Spleen (tissue), 13 donors: ENCODE measurements at places on chromosomes 16 and 17. TPM values are rescaled to one million over a fixed set of nuclear protein-coding genes. Genes with fewer than 3 reads are reported as not detected.

- no peaks in the 10 kb centered on the region for H3K27me3 ChIP-seq
- H3K27ac ChIP-seq, result peak overlapping the region; percentile 93
- peaks cover 43% of the 10 kb centered on the region for H3K36me3 ChIP-seq
Observed at GRCh38 chr17:8382880-8383142, 182 bp downstream of the RPL26 start.

DNA sequence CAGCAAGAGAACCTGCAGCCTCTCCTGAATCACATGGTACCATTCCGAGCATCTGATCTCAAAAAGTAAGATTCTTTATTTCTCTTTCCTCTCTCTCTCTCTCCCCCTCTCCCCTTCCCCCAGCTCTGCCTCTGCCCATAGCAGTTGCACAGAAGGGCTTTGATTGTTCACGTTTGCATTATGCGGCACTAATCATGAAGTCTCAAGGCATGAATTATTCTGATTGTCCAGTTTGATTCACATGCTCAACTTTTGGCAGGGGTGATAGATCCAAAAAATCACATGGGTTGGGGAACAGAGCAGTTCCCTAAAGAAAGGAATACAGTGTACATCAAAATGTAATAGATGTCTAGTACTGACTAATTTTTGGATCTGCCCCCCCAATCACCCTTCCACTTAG is 380.0 kb upstream of the SOX9 start:
- no peaks in the 10 kb centered on the region for H3K4me1 ChIP-seq
- no peaks in the 10 kb centered on the region for H3K36me3 ChIP-seq
- no peak overlapping the region for H3K27ac ChIP-seq
- no peaks in the 10 kb centered on the region for H3K27me3 ChIP-seq

GRCh38 chr17:59790910-59791309 is 83.5 kb downstream of the VMP1 start:
- peaks cover 65% of the 10 kb centered on the region for H3K4me1 ChIP-seq
- no peaks in the 10 kb centered on the region for H3K27me3 ChIP-seq
- H3K27ac ChIP-seq, result peak overlapping the region; percentile 93
- no peak overlapping the region for H3K4me3 ChIP-seq
- DNase-seq, result no peak

- H3K36me3 ChIP-seq, result no peaks in the 10 kb centered on the region
- H3K27me3 ChIP-seq, result no peaks in the 10 kb centered on the region
- no peak for DNase-seq
- H3K4me3 ChIP-seq, result no peak overlapping the region
- no peaks in the 10 kb centered on the region for H3K4me1 ChIP-seq
Observed at GRCh38 chr16:83738923-83739503, 68.8 kb upstream of the HSBP1 start.

GRCh38 chr16:57169327-57169726 is 16.5 kb downstream of the PSME3IP1 start:
- peaks cover 27% of the 10 kb centered on the region for H3K4me1 ChIP-seq
- no peak overlapping the region for H3K4me3 ChIP-seq
- no peaks in the 10 kb centered on the region for H3K27me3 ChIP-seq
- no peak for DNase-seq

GRCh38 chr16:66508914-66509496 is 40.9 kb downstream of the TK2 start:
- no peak overlapping the region for H3K27ac ChIP-seq
- H3K4me1 ChIP-seq, result peaks cover 23% of the 10 kb centered on the region
- DNase-seq, result peak; percentile 60
- H3K36me3 ChIP-seq, result no peaks in the 10 kb centered on the region
- no peak overlapping the region for H3K4me3 ChIP-seq

Gene ELMO3
- 4.2 TPM for polyA plus RNA-seq

GRCh38 chr17:70499067-70499786 is 329.9 kb downstream of the KCNJ2 start:
- no peak for DNase-seq
- H3K36me3 ChIP-seq, result no peaks in the 10 kb centered on the region
- H3K4me3 ChIP-seq, result no peak overlapping the region
- H3K27ac ChIP-seq, result peak overlapping the region; percentile 24

DNA sequence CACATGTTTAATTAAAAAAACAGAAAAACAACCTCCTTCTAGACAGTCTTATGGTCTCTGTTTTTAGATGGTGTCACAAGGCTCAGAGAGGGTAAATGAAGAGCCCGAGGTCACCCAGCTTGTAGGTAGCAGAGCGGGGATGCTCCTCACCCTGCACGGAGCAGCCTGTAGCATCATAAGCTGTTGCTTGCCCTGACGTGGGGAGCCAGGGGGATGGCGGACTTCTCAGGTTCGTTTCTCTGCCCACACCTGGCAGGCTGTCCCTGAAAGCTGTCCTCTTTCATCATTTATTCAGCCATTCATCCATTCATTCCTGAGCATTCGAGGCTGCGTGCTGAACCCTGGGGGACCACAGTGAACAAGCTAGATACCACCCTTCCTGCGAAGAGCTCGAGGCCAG is 75.7 kb upstream of the KSR1 start:
- H3K27me3 ChIP-seq, result peaks cover 3% of the 10 kb centered on the region
- peaks cover 10% of the 10 kb centered on the region for H3K4me1 ChIP-seq
- no peak overlapping the region for H3K4me3 ChIP-seq
- H3K27ac ChIP-seq, result peak overlapping the region; percentile 43

Gene HAS3
- 0.68 TPM for polyA plus RNA-seq

GRCh38 chr16:30740364-30741251 is 7.6 kb upstream of the PHKG2 start:
- H3K27me3 ChIP-seq, result no peaks in the 10 kb centered on the region
- no peak for DNase-seq
- peak overlapping the region; percentile 37 for H3K27ac ChIP-seq
- H3K4me3 ChIP-seq, result no peak overlapping the region
- peaks cover 64% of the 10 kb centered on the region for H3K36me3 ChIP-seq

Gene MMP28
- 1.1 TPM for polyA plus RNA-seq

Gene LRRC37A
- 0.99 TPM for polyA plus RNA-seq

Gene SP6
- 0.90 TPM for polyA plus RNA-seq

DNA sequence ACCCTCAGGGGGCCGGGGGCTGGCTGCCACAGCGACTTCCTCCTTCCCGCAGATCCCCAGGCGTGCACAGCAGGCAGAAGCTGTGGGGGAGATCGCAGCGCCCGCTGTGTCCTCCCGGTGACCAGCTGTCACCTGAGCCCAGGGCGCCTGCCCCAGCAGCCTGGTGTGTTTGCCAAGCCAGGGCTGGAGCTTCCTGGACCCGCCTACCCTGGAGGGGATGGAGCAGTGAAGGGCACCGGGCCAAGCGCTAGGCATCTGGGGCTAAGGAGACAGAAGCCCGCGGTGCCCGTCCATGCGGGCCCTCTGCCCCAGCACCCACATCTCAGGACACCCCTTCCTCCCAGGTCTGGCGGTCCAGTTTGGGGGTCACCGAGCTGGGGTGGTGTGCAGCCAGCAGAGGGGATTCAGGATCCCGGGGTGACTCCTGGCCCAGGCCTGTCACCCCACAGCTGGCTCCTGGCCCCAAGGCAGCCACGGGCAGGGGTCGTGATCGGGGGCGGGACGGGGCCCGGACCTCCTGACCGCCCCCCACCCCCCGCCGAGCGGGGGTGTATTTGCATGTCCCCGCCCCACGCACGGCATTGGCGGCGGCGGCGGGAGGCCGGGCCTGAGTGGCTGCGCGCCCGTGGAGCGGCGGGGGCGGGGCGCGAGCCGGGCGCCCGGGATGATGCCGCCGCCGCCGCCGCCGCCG is at the start of gene RAB26:
TSS of gene RAB26 (plus strand) at position 645 of the 691 bp plus-strand sequence. CDS start 159 bp downstream, outside the sequence.
- peaks cover 7% of the 10 kb centered on the region for H3K27me3 ChIP-seq
- peaks cover 5% of the 10 kb centered on the region for H3K36me3 ChIP-seq
- peaks cover 57% of the 10 kb centered on the region for H3K4me1 ChIP-seq
- H3K4me3 ChIP-seq, result peak within 1 kb of the TSS; percentile 76

Gene KRT33B
- not detected for polyA plus RNA-seq

- H3K27me3 ChIP-seq, result no peaks in the 10 kb centered on the region
- H3K4me3 ChIP-seq, result no peak overlapping the region
- DNase-seq, result peak; percentile 22
- H3K4me1 ChIP-seq, result peaks cover 6% of the 10 kb centered on the region
- no peaks in the 10 kb centered on the region for H3K36me3 ChIP-seq
Observed at GRCh38 chr17:68006797-68007196, 10.5 kb upstream of the C17orf58 start.

DNA sequence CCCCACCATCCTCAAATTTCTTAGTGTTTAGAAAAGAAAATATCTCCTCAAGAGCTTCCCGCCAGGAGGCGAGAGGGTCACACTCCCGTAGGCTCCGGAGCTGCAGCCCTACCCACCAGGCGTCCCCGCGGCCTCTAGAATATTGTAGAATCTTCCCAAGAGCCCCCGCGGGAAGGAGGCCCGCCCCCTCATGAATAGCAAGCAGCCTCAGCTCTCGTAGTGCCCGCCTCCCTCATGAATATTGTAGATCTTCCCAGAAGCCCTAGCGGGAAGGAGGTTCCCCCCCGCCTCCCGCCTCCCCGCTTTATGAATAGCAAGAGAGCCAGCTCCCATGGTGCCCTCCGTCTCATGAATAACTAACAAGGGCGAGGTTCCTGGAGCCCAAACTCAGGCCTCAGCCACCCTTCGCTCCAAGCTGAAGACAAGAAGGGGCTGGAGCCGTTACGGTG is at the start of gene FBXO47:
TSS of gene FBXO47 (minus strand) at position 114 of the 449 bp plus-strand sequence. CDS start 4,378 bp downstream, outside the sequence.
- no peaks in the 10 kb centered on the region for H3K27me3 ChIP-seq
- no peaks in the 10 kb centered on the region for H3K36me3 ChIP-seq
- DNase-seq, result peak; percentile 95
- H3K4me1 ChIP-seq, result peaks cover 15% of the 10 kb centered on the region

GRCh38 chr17:13704333-13704732 is 102.6 kb upstream of the HS3ST3A1 start:
- H3K27me3 ChIP-seq, result no peaks in the 10 kb centered on the region
- no peak overlapping the region for H3K4me3 ChIP-seq
- no peaks in the 10 kb centered on the region for H3K36me3 ChIP-seq
- no peak for DNase-seq
- H3K4me1 ChIP-seq, result no peaks in the 10 kb centered on the region
- H3K27ac ChIP-seq, result no peak overlapping the region

- H3K4me3 ChIP-seq, result no peak overlapping the region
- H3K4me1 ChIP-seq, result no peaks in the 10 kb centered on the region
- H3K27me3 ChIP-seq, result peaks cover 31% of the 10 kb centered on the region
- H3K36me3 ChIP-seq, result no peaks in the 10 kb centered on the region
- DNase-seq, result no peak
Observed at GRCh38 chr17:40699371-40699770, 4.2 kb downstream of the KRT24 start.

DNA sequence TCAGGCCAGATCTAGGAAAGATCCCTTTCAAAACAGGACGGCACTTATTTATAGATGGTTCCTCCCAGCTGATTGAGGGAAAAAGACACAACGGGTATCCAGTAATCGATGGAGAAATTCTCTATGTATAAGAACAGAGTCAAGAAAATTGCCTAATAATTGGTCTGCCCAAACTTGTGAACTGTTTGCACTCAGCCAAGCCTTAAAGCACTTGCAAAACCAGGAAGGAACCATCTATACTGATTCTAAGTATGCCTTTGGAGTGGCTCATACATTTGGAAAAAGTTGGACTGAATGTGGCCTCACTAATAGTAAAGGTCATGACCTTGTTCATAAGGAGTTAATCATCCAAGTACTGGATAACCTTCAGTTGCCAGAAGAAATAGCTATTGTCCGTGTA is 5.9 kb downstream of the HPR start:
- DNase-seq, result no peak
- no peaks in the 10 kb centered on the region for H3K36me3 ChIP-seq
- H3K27me3 ChIP-seq, result no peaks in the 10 kb centered on the region

Gene NUBP1
- 49.4 TPM for polyA plus RNA-seq

Gene ETV4
- 0.51 TPM for polyA plus RNA-seq

GRCh38 chr17:80861892-80862291 is 129.7 kb upstream of the CHMP6 start:
- DNase-seq, result peak; percentile 67
- H3K4me1 ChIP-seq, result peaks cover 53% of the 10 kb centered on the region
- H3K36me3 ChIP-seq, result peaks cover 4% of the 10 kb centered on the region
- no peak overlapping the region for H3K4me3 ChIP-seq
- no peak overlapping the region for H3K27ac ChIP-seq

DNA sequence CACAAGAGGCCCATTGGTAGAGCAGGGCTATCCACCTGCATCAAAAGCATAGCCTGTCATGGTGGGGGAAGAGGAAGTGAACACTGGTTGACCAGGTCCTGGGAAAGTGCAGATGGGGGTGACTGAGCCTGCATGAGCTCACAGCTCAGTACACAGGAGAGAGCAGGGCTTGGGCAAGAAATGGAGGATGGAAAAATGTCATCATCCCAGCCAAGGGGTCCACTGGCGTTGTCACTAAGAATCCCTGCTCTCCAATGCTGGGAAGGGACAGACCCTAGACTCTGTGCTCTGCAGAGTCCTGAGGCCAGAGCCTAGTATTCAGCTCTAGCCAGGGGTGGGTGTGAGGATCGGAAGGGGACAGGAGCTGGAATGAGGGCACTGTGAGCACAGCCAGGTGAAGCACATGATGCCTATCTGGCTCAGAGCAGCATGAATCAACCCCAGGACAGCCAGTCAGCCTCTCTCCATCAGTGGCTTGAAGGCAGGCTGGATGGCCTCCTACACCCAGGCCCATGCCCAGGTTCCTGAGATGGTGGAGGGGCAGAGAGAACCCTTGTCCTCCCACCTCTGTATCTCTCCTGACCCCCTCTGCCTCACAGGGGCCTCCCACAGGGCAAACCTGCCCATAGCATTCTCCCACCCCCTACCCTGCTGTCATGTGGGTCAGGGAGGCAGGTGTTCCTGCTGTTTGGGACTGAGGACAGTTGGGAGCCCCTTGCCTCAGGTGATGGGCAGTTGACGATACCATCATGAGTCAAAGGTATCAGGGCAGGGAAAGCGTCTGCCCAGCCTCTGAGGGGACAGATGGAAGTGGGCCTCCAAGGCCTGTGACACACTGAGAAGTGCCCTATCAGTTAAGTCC is 13.8 kb upstream of the CTCF start:
- H3K4me3 ChIP-seq, result no peak overlapping the region
- DNase-seq, result peak; percentile 70
- H3K27me3 ChIP-seq, result no peaks in the 10 kb centered on the region
- no peaks in the 10 kb centered on the region for H3K36me3 ChIP-seq

Gene KRTAP1-1
- not detected for polyA plus RNA-seq

GRCh38 chr17:27353461-27354050 is 59.6 kb downstream of the WSB1 start:
- H3K4me1 ChIP-seq, result peaks cover 31% of the 10 kb centered on the region
- peak overlapping the region; percentile 53 for H3K4me3 ChIP-seq
- no peaks in the 10 kb centered on the region for H3K36me3 ChIP-seq
- no peaks in the 10 kb centered on the region for H3K27me3 ChIP-seq
- DNase-seq, result peak; percentile 97

Gene RPH3AL
- polyA plus RNA-seq, result 4.8 TPM

Gene TNFRSF17
- 9.5 TPM for polyA plus RNA-seq

Gene PRCD
- polyA plus RNA-seq, result 54.1 TPM

Gene CDH1
- polyA plus RNA-seq, result 5.2 TPM

- no peaks in the 10 kb centered on the region for H3K36me3 ChIP-seq
- H3K27ac ChIP-seq, result no peak overlapping the region
- H3K4me3 ChIP-seq, result no peak overlapping the region
- DNase-seq, result no peak
- no peaks in the 10 kb centered on the region for H3K27me3 ChIP-seq
Observed at GRCh38 chr16:81429045-81429521, 15.5 kb upstream of the CMIP start.

DNA sequence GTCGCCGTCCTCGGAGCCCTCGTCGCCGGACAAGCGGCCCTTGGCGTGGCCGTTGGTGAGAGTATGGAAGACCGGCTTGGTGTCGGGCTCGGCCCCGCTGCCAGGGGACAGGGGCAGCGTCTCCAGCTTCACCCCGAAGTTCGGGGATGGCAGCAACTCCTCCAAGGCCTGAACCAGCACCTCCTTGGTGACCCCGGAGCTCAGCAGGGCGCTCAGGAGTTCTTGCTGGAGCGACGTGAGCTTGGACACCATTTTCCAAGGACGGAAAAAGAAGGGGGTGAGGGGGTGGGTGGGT is 279 bp downstream of the HNF1B start:
- H3K36me3 ChIP-seq, result no peaks in the 10 kb centered on the region
- peak overlapping the region; percentile 25 for H3K4me3 ChIP-seq
- H3K27ac ChIP-seq, result no peak overlapping the region
- no peak for DNase-seq
- H3K4me1 ChIP-seq, result peaks cover 54% of the 10 kb centered on the region
